ENCODE measurements at places on chromosomes 6 and 20. TPM values are rescaled to one million over a fixed set of nuclear protein-coding genes. Genes with fewer than 3 reads are reported as not detected.

DLK2 gene
- total RNA-seq: 0.37 TPM

TNNC2 gene
- not detected for total RNA-seq

SNX14 gene
- total RNA-seq: 30.4 TPM

SNTA1 gene
- 4.4 TPM for total RNA-seq

TTK gene
- 62.5 TPM for total RNA-seq

PM20D2 gene
- 37.2 TPM for total RNA-seq

PI16 gene
- not detected for total RNA-seq

GRCh38 chr6:165637586-165637985 is 25.5 kb downstream of the PDE10A start:
- no peak for DNase-seq

DNA sequence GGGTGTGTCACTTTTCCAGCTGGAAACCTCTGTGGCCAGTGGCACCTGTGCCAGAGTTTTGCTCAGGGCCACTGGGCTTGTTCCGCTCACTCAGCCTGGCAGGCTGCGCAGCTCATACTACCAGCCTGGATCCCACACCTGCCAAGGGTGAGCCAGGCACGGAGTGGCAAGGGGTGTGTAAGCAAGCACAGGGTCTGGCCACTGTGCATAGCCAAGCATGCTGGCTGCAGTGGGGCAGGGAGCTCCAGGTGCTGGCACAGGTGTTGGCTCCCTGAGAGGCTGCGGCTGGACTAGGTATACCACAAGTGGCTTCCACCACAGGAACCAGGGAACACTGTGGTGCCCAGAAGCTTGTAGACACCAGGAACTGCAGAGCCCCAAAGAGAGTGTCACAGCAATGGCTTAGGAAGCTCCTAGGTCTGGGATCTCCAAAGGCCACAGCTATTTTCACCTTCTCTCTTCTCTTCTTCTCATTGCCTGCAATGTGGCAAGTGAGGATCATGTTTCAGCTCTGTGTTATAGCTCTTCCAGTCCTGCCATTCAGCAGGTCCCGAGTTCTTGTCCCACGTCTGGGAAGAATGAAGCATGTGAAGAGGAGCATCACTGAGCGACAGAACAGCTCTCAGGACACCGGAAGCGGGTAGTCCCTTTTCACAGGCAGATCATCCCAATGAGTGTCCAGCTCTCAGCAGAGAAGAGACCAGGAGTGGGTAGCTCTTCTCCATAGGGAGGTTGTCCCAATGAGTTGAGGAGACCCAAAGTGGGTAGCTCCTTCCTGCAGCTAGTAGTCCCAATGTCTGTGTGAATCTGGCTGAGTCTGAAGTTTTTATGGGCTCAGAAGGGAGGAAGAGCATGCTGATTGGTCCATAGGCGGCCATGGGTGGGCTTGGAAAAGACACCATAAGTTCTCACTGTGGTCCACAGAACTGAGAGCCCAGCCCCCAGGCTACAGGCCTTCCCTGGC is 41.3 kb downstream of the WASF1 start:
- no peak for DNase-seq

DNA sequence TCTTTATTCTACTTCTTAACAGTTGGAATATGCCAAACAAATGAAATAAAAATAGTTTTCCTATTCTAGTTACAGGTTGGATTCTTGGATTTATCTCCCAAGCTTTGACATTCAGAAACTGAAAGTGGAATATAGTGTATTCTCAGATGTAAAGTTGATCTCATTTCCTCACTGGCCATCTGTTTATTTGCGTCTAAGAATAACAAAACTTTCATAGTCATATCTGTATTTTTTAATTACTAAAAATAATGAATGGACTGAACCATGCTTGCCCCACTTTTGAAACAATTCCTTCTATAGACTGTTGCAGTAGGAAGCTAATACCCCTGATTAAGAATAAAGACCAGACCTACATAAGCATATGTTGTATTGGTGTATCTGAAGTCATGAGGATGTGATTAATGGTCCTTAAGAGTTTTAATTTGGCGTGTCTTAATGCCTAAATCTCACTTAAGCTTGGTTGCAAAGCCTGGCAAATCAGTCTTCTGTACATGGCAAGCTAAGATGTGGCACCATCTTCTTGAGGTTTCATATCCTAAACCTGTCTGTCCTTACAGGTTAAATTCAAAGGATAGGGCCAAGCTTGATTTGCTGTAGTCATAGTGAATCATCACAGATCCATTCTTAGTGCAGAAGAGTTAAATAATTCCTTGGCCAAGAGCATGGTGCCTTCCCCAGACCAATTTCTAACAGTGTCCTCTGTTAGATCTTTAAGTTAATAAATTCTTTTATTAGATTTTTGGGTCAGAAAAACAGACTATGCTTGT is 58.9 kb downstream of the FOXO3 start:
- DNase-seq: no peak

GRCh38 chr6:170083236-170084051 is 207.4 kb downstream of the DLL1 start:
- DNase-seq: no peak

DNA sequence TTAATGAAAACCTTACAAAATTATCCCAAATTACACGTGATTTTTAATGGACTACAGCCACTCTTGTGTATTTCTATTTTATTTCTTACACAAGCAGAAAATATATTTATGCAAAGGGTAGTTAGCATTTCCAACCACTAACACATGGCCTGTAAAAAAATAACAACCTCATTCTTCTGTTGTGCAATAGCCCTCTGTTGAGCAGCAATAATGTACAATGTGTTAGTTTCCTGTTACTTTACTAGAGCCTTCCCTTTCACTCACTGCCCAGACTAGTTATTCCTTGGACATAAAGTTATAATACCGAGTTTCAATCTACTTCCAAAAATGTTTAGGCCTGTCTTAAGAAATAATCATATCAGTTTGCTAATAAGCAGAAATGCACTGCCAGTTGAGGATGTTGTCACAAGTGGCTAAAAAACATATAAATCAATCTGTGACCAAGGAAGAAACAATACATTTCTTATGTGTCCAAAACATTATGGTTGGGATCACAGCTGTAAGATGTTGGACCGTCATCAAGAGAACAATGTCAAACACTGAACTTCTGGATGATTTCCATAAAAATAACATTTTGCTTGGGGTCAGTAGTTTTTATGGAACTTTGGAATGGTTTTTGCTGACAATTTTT is 73.6 kb upstream of the RNF146 start:
- no peak for DNase-seq

DNA sequence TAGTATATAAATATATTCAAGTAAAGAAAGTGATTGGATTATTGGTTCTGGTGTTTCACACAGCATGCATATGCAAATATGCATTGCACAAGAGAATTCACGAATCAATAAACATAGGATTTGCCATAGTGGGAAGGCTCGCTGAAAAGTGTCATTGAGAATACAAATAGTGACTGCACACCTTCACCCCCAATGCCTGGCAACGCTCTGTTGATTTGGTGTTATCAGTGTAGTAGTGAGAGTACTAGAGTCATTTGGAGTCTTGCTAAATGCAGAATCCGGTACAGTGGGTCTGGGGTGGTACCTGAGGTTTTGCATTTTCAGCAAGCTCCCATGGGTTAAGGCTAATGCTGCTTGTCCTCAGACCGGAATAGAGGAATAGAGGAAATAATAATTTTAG is 49.7 kb upstream of the NAA20 start:
- no peak for DNase-seq

DNA sequence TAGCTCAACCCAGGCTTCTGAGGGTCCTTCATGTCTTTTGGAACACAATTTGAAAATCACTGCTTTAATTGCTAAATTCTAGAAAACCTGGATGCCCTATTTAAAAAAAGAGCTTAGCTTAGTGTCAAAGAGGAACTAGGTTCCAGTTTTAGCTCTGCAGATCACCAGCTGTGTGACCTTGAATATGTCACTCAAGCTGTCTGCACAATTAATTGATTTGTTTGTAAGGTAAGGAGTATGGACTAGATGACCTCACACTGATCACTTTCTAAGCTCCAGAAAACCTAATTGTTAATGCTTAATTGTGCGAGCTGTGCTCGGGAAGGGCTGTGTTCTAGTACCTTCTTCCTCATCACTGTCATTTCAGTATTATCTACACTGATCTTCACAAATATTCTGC is 26.2 kb downstream of the UTRN start:
- no peak for DNase-seq

GRCh38 chr6:169213814-169214520 is 39.7 kb downstream of the THBS2 start:
- DNase-seq: no peak

GRCh38 chr6:146258206-146258605 is 229.3 kb downstream of the GRM1 start:
- DNase-seq: no peak

DNA sequence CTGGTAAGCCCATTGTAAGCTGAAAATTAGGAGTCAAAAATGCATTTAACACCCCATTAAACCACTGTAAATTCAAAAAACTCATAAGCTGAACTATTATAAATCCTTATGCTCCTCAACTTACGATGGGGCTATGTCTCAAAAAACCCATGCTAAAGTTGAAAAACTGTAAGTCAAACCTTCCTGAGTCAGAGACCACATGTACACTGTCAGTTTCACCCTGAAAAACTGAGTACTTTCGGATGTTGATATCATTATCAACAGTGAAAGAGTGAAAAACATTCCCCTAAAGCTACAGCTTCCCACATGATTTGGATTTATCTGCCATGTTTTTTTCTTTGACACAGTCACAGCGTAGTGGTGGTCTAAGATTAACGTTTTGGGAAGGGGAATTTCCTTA is 14.2 kb downstream of the RAB23 start:
- DNase-seq: no peak

DNA sequence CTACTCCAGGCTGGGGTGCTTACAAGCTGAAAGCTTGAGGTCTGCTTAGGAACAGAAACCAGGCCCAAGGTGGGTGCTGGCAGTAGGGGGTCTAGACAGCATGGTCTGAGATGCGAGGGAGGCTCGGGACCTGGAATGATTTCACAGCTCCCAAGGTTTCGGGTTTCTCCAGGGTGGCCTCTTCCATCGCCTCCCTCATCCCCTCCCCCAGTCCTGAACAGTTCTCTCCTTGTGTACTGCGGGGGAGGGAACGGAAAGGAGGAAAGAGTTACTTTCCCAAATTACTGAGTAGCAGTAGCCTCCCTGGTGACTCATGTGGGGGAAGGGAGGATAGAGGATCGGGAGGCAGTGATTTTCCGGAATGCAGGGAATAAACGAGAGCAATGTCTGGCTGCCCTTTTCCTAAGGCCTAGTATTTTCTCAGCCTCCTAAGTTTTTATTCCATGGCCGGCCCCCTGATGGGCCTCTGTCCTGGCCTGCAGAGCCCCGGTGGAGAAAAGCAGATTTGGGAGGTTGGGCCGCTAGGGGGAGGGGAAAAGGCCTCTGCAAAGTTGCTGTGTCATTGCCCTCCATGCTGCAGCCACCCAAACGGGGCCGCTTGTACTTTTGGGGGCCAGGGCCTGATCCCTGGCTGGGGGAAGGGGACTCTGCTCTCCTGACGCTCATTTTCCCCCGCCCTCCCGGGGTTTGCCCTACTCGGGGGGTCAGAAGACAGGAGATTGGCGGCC is 1.5 kb downstream of the BRD2 start:
- peak; percentile 97 for DNase-seq

- peak; percentile 56 for DNase-seq
These were observed 52.3 kb upstream of the IFNGR1 start for GRCh38 chr6:137271245-137272183.

- no peak for DNase-seq
These were observed 283.6 kb downstream of the QKI start for GRCh38 chr6:163698086-163698485.

GRCh38 chr20:2285613-2286012 is 10.2 kb upstream of the TGM3 start:
- DNase-seq: no peak

GRCh38 chr6:119791736-119792135 is 442.2 kb upstream of the MAN1A1 start:
- DNase-seq: no peak

DNA sequence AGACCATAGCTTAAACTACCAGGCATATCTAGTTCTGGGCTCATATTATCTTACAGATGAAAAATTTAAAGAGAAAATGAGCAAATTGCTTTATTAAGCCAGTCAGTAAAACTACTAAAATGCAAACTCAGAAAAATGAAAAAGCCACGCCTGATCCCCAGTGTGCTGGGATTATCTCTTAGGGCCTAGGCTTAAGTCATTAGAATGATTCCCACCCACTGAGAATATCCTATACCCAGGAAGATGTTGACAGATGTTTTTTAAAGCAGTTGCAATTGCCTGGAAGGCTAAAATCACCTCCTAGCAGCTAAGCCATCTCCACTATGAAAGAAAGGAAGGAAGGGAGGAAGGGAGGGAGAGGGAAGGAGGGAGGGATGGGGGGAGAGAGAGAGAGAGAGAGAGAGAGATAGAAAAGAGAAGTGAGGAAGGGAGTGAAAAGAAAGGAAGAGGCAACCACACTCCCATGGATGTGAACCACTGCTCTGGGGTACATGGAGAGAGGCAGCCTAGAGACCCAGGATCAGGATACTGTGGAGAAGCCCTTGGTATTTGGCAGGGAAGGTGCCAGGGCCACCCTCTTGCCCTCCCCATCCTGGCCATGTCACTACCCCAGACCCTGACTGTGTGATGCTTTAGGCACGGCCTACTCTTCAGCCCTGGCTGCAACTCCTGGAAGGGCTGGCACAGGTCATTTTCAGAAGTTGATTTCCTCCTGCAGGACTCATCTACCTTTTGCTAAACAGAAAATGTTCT is 21.9 kb downstream of the NEDD9 start:
- DNase-seq: peak; percentile 94

DNA sequence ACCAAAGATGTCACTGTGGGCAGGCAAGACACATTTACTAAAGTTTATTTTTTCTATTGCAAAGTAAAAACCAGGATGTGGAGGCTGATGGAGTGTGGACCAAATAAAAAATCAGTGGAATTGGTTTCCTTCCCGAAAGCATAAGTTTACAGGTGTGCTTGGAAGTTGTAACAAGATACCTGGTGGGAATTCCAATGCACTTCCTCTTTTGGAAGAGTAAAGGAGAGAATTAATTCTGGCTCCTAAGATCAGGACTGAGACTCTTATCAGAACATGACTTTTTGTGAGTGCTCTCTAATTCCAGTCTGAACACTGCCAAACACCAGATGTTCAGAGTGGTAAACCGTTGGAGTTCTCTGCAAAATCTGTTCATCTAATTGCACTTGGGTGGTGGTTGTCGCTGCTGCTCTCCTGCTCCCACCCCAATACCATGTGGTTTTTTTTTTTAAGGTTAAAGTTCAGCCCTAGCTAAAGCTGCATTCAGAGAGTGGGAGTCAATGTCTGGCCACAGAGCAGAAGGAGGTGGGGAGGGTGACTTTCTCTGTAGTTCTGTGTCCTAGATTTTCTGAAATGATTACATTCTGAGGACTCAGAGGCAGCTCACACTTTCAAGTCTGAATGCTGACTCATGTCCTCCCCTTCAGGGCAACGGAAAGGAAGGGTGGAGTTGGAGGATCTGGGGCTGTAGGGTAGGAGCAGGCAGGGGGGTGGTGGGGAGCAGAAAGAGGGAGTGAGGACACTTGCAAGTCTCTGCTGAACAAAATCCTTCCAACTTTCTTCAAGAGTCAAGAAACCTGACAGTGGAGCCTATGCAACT is 275.8 kb upstream of the PRDM1 start:
- peak; percentile 31 for DNase-seq
